Activated naive CD4-positive, alpha-beta T cell treated with anti-CD3 and anti-CD28 coated beads, Interleukin-2, amount 50 U/mL, for 72 hours (primary cell): ENCODE measurements at places on chromosomes 1 and 21. TPM values are rescaled to one million over a fixed set of nuclear protein-coding genes. Genes with fewer than 3 reads are reported as not detected.

Gene GBP4
- total RNA-seq = 37.2 TPM

Gene PKP1
- not detected for total RNA-seq

Gene MYOM3
- total RNA-seq = not detected

Gene NEK2
- total RNA-seq = 75.4 TPM

Gene LRRC38
- not detected for total RNA-seq

Gene EPHA8
- not detected for total RNA-seq

Gene FOXE3
- not detected for total RNA-seq

Gene CFAP57
- 0.37 TPM for total RNA-seq

Gene COL6A2
- total RNA-seq = 11.9 TPM

GRCh38 chr21:36968414-36968813 is 1.9 kb upstream of the HLCS start:
- no peak for DNase-seq

DNA sequence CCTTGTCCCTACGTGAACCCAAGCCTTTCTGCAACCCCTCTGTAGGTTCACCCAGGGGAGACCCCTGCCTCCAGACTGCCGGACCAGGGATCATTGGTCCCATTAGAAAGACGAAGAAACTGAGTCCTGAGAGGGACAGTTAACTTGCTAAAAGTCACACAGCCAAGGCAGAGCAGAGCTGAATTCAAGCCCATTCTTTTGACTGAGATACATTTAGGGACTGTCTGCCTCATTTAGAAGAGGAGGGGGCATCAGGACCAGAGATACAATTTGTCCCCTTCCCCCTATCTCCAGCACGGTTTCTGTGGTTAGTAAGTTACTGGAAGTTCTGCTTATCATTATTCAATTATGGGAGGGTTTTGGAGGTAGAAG is 19.1 kb downstream of the KCNQ4 start:
- DNase-seq = no peak

GRCh38 chr1:150194381-150195031 is 41.4 kb downstream of the ANP32E start:
- no peak for DNase-seq

- no peak for DNase-seq
Measured at GRCh38 chr1:180237869-180238476, 7.9 kb downstream of the LHX4 start.

GRCh38 chr1:201945863-201946223 is 505 bp downstream of the LMOD1 start:
- no peak for DNase-seq

- no peak for DNase-seq
Measured at GRCh38 chr1:41184446-41184845, 57.7 kb downstream of the SCMH1 start.
